AG04450 (cell line): ENCODE measurements at places on chromosomes 13 and 19.
A peak's percentile ranks its signal among the peaks of the same experiment; 100 is the strongest.

GRCh38 chr13:60753641-60754040 is 356.6 kb downstream of the TDRD3 start:
- DNase-seq, result no peak

GRCh38 chr19:30289336-30289735 is 82.8 kb upstream of the ZNF536 start:
- DNase-seq, result no peak

DNA sequence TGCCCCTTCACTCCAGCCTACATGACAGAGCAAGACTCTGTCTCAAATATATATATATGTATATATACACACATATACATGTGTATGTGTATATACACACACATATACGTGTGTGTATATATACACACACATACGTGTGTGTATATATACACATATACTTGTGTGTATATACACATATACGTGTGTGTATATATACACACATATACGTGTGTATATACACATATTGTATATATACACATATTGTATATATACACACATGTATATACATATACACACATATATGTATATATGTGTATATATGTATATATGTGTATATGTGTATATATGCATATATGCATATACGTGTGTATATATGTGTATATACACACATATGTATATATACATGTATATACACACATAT is 173.3 kb downstream of the GPC5 start:
- DNase-seq, result no peak

DNA sequence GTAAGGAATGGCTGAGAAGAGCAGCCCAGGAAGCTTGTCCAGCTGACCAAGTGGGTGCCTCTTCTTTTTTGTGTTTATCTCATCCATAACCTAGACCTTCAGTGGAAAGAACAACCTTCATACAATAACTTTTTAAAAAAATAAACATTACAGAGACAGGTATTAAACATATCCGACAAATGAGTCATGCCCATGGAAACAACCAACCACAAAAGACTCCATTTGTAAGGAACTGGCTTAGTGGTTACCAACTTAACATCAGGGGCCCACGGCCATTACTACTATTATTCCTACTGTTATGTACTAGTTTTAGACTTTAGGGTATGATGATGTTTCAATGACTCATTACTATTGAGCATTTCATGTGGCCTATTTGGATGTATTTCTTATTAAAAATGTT is 191.7 kb upstream of the SERP2 start:
- DNase-seq, result no peak

- DNase-seq, result no peak
Measured at GRCh38 chr19:43723588-43723987, 7.7 kb downstream of the IRGC start.

GRCh38 chr13:109737046-109737573 is 49.3 kb downstream of the IRS2 start:
- no peak for DNase-seq

- no peak for DNase-seq
Measured at GRCh38 chr13:69319656-69320055, 788.0 kb upstream of the ATXN8OS start.

DNA sequence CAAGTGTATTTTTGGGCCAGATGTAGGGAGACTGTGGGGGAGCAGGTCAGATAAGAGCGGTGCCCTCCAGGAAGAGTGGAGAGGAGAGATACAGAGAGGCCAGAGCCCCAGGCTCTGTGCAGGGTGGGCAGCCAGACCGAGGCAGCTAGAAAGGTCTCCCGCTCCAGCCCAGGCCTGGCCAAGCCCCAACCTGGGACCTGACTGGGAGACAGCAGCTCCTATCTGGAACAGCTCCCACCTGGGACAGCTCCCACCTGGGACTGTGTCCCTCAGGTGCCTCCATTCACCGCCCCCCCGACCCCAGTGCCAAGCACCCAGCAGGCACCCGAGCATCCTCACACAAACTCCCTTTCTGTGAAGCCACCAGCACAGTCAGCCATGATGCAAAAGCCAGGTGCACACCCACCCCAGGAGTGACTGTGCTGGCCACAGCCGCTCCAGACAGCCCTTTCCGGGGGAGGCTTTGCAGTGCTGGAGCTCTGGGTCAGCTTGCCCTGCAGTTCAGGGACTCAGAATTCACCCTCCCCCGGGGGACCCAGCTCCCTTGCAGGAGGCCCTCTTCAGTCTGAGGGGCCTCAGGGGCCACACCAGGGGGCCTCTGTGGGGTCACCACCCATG is 2.1 kb upstream of the GRTP1 start:
- DNase-seq, result no peak

- no peak for DNase-seq
Measured at GRCh38 chr13:109412283-109412901, 374.0 kb downstream of the IRS2 start.

- no peak for DNase-seq
Measured at GRCh38 chr13:54394908-54395307, 1366.3 kb downstream of the OLFM4 start.

- DNase-seq, result no peak
Measured at GRCh38 chr13:74061926-74062595, 72.1 kb downstream of the KLF12 start.

DNA sequence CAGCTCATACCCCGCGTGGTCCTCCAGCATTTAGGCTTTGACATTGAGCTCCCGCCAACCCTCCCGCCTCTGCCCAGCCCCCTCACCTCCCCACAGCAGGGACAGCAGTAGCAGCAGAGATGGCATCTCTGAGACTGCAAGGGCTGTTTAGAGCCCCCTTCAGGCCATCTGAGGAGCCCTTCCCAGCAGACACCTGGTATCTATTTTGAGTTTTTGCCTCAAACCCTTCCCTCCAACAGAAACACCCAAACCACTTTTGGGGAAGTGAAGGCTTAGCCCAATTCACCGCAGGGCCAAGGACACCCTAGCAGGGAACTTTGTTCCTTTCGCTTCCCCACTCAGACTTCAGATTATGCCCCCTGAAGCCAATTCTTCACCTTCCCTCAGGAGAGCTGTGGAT is 6.3 kb upstream of the ZNF175 start:
- no peak for DNase-seq

GRCh38 chr13:46666727-46667456 is 113.9 kb downstream of the LRCH1 start:
- DNase-seq, result no peak

GRCh38 chr19:3269916-3270671 is 45.6 kb downstream of the CELF5 start:
- DNase-seq, result no peak

- DNase-seq, result no peak
Measured at GRCh38 chr19:48896191-48896720, 2.3 kb downstream of the TULP2 start.

- no peak for DNase-seq
Measured at GRCh38 chr19:35797663-35798062, 15.0 kb downstream of the PRODH2 start.

GRCh38 chr13:107866032-107866940 is 349.1 kb downstream of the LIG4 start:
- DNase-seq, result no peak

GRCh38 chr19:9431475-9431874 is 3.9 kb downstream of the ZNF266 start:
- no peak for DNase-seq

GRCh38 chr13:76832258-76832988 is 53.8 kb downstream of the KCTD12 start:
- no peak for DNase-seq

DNA sequence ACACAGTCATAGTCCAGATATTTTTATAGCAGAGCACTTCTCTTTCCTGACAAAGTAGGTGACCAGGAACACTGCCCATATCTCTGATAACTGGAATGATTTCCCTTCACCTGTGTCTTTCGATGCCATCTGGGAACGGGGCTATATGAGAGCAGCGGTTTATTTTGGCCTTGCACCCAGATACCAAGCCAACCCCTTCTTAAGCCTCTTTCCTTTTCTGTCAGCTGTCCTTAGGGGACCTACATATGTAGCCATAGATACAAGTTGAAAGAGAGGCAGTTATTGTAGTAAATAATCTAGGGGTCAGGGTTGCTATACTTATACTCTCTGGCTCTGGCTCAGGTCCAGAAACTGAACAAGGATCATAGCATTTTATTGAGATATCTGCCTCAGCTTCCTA is 128.8 kb downstream of the NHLRC3 start:
- DNase-seq, result no peak

DNA sequence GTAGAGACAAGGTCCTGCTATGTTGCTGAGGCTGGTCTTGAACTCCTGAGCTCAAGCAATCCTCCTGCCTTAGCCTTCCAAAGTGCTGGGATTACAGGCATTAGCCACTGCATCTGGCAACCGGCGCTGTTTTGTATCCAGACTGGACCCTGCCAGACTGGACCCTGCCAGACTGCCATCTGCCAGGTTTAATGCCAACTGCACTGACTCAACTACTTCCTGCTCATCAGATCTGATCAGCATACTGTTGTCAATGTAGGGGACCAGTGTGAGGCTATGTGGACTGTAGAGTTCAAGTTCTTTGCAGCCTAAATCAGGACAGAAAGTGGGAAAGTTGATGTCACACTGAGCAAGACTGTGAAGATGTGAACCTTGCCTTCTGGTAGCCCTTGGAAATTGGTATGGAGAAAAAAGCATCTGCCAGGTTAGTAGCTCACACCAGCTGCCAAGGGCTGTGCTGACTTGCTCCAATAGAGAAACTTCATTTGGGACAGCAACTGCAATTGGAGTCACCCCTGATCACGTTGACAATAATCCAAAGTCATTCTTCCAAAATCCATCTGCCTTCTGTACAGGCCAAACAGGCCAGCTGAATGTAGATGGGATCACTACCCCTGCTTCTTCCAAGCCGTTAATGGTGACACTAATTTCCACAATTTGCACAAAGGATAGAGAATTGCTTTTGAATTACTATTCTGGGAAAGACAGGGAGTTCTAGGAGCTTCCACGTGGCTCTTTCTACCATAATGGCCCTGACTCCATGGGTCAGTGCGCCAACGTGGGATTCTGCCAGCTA is 36.8 kb upstream of the ATP1A3 start:
- DNase-seq, result no peak

DNA sequence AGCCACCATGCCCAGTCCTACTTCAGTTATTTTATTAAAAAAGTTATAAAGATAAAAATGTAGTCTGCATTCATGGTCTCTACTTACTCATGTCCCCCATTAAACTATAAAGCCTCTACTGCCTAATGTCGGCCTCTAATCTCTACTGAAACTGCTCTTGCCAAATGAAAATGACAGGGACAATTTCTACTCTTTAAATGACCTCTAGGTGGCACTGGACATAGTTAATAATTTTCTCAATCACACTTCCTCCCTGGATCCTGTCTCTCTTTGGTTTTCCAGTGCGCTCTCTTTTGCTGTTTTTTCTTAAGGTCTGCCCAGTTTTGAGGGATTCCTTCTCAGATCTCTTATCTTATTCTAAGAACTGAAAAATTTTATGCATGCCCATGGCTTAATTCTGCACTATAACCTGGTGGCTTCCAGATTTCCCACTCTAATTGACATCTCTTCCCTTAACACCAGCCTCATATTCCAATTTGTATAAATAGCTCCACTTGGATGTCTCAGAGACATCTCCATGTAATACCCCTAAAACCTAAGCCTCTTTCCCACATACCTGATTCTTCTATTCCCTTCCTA is 54.3 kb downstream of the MTMR6 start:
- no peak for DNase-seq

- no peak for DNase-seq
Measured at GRCh38 chr19:9565900-9566705, 18.2 kb downstream of the ZNF121 start.

- no peak for DNase-seq
Measured at GRCh38 chr19:897442-898039, 4.3 kb downstream of the RNU6-9 start.

GRCh38 chr19:16330368-16330801 is 5.8 kb downstream of the KLF2 start:
- DNase-seq, result no peak

- DNase-seq, result no peak
Measured at GRCh38 chr19:7925171-7925851, 624 bp downstream of the CTXN1 start.

- no peak for DNase-seq
Measured at GRCh38 chr13:84430446-84430845, 548.2 kb upstream of the SLITRK1 start.

- DNase-seq, result no peak
Measured at GRCh38 chr19:54017261-54017660, 25.8 kb downstream of the CACNG6 start.

DNA sequence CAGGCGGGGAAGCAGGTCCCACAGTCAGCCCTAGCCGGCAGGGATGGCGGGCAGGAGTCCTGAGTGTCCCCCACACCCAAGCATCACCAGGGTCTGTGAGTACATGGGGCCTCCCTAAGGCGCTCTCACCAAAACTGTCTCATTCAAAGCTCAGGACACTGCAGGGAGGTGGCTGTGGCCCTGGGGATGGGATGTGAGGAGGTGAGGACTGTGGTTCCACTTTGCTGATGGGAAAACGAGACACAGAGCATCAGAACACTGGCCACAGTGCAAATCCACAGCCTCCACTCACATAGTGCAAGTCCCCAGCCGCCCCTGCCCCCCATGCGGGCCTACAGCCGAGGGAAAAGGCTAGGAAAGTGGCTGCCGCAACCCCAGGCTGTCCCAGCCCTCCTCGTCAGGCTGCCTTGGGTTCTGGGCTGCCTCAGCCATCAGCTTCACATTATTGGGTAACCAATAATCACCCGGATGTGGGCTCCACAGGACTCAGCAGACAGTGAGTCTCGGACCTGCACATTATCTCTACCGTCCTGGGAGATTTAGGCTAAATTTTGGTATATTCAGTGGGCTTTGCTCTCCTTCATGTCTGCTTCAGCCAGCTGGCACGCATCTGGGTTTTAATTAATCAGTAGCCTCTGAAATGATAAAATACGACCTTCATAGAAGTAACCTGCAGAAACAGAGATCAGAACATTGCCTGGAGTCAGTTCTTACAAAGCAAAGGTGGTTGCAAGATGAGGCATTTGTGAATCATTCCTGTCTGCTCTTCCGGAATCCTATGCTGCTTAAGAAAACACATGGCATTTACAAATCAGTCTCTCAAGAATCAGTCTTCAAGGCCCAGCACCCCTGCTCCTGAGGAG is 77.0 kb downstream of the SOX1 start:
- DNase-seq, result no peak

DNA sequence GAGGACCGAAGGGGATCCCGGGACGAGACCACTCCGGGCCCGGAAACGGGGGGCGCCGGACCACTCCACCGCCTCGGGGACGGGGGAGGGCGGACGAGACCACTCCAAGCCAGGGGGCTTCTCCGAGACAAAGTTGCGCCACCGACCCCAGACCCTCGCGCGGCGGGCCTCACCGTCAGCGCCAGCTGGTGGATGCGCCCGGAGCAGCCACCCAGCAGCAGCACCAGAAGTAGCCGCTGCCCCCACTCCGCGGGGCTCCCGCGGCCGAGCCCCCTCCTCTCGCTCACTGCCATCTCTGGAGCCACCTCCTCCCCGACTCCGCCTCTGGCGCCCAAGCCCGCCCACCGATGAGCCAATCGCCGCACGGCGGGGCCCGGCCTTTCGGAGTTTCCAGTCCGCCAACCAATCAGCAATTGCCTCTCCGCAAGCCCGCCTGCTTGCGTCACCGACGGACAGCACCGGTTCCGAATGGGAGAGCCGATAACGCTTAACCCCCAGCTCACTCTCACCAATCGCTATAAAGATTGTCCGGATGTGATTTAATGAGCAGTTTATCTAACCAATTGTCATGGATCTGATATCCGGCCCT is at the start of gene GPR108:
GPR108 (minus strand) TSS at position 297 of the 589 bp plus-strand sequence; CDS start at position 293, 4 bp downstream.
- peak; percentile 100 for DNase-seq
